ENCODE measurements at places on chromosomes 5 and 9.

GRCh38 chr5:171633776-171634470 lies 151.7 kb upstream of the SMIM23 start:
- DNase-seq, result no peak

GRCh38 chr9:106682420-106682819 lies 180.5 kb upstream of the ZNF462 start:
- DNase-seq, result no peak

GRCh38 chr5:143434261-143435209 lies 31.0 kb upstream of the NR3C1 start:
- DNase-seq, result no peak

DNA sequence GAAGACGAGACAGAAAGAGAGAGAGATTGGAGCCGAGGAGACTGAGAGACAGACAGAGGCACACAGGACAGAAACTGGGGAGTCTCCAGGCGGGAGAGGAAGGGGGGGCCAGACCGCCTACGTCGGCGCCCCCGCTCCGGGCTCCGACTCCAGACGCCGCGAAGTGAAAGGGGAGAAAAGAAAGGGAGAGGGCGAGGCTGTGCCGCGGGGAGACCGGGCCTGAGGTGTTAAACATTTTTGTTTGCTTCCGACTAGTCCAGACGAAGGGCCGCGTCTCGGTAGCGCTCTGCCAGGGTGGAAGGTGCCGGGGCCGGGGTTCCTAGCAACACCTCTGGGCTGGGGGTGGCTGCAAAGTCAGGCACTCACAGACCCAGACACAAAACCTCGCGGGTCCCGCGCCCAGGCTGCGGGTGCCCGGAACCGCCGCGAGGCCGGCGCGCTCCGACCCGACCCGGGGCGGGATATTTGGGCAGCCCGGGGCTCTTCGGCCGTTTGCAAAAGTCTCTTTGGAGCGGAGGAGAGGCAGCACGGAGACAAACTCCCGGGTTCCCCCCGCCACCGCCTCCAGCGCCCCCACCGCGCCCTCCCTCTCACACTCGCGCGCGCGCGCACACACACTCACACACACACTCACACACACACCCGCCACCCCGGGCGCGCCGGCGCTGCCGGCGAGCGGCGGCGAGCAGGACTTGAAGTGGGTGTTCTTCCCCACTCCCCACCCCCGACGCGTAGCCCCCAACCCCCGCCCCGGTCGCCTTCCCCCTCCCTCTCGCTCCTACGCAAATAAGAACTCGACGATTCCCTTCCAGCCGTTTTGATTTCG lies 626 bp upstream of the FST start:
- DNase-seq, result peak; percentile 79

DNA sequence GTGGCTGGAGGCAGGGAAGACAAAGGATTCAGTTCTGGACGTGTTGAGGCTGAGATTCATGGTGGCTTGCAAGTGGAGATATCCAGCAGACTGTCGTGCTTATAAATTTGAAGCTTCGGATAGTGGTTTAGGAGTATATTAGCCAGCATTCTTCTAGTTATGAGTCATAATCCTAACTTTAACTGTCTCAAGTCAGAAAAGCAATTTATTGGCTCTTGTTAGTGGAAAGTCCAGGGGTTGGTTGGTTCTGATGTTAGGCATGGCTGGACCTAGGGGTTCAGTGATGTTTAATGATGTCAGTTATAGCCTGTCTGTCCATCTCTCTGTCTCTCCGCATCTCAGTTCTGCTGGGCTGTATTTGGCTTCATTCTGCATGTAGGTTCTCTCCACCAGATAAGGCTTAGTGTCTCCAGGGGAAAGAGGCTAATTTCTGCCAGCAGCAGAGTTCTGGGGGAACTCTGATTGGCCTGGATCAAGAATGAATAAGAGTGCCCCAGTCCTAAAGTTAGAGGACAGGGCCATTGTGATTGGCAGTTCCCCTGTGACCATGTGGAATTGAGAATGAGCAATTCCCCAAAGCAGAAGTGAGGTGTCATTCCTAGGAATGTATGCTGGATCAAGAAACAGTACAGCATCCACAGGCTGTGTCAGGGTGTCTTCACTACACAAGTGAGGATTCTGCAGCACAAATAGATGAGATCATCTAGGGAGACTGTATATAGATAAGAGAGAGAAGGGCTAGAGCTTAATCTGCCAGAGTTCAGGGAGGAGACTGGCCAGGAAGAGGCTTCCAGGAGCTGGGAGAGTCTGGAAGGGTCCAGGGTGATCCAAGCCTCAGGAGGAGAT lies 72.9 kb upstream of the SHB start:
- DNase-seq, result peak; percentile 77

GRCh38 chr9:127611899-127612790 lies at the start of gene STXBP1:
STXBP1 (plus strand) TSS chr9:127612277; CDS start chr9:127612404, 127 bp downstream.
- peak; percentile 99 for DNase-seq

DNA sequence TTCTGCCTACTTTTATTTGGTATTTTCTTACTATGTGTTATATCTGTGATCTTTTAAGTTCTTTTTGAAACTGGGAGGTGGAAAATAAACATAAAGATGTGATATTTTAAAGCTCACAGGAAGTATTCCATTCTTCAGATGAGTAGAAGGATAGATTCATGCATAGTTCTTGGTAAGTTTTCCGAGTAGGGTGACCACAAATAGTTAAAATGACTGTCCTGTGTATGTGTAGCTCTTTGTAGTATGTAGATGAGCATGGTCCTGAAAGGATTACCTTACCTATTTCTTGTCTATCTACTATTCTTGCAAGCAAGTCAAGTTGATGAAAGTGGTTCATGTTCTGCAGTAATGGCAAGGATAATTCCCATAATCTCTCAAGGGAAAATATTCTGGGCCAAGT lies 47.7 kb downstream of the SRFBP1 start:
- no peak for DNase-seq

GRCh38 chr5:161094411-161094810 lies 242.4 kb upstream of the ATP10B start:
- no peak for DNase-seq

- DNase-seq, result no peak
Measured at GRCh38 chr5:121019106-121019505, 555.0 kb downstream of the PRR16 start.

DNA sequence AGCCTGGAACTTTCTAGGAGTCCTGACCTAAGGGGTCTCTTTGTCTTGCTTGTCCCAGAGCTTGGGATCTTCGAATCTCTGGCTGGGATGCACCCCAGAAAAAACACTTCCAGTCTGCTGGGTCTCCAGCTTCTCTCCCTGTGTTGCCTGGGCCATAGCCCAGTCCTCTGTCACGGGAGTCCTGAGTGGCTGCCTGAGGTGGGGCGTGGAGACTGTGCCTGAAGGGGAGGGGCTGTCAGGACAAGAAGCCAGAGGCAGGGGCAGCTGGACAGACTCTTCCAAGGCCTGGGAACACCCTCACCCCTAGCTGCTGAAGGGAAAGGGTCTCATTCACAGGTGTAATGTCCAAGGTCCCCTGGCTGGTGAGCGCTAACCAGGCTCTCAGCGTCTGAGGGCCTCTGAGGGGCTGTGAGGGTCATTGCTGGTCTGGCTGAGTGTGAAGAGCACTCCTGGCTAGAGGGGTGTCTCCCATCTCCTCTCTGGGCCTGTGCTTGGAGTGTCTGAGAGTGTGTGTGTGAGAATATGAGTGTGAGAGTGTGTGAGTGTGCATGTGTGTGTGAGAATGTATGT lies 20.4 kb upstream of the COL27A1 start:
- no peak for DNase-seq

DNA sequence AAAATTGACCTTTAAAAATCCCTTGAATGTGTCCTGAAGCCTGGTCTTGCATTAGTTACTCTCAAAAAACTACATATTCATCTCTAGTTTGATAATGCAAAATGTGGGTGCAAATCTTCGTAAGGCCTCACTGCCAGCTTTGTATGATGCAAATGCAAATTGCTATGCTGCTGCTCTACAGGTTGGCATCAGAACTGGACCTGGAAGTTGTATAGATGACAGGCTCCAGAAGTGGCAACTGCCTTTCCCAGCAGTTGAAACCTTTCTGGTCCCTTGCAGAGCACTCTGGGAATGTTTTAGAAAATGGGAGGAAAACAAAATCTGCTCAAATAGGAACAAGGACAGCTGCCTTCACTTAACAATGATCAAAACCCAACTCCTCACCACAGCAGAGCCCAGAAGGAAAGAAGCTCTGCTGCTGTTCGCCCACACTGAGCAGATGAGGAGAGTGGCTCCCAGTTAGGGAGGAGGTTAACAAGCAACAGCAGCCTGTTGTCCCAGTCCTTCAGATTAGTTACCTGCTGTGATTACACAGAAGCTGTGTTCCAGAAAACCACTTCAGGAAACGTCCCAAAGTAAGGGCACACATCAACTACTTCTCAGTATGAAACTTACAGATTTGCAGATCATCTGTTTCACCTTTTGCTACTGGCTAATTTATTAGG lies 93.5 kb downstream of the PLPP1 start:
- no peak for DNase-seq

DNA sequence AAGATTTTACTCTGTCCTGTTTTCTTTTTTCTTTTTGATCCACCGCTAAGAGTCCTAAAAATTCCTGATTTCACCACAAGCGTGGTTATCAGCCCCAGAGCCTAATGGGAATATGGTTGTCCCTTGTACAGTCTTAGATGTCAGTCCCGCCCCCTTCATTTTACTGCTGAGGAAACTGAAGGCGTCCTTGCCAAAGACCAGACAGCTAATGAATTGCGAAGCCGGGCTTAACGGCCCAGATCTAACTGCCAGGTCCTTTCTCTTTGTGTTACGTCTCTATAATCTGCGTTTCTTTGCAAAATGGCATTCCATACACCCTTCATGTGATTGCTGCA lies 497 bp downstream of the NSA2 start:
- DNase-seq, result peak; percentile 50

DNA sequence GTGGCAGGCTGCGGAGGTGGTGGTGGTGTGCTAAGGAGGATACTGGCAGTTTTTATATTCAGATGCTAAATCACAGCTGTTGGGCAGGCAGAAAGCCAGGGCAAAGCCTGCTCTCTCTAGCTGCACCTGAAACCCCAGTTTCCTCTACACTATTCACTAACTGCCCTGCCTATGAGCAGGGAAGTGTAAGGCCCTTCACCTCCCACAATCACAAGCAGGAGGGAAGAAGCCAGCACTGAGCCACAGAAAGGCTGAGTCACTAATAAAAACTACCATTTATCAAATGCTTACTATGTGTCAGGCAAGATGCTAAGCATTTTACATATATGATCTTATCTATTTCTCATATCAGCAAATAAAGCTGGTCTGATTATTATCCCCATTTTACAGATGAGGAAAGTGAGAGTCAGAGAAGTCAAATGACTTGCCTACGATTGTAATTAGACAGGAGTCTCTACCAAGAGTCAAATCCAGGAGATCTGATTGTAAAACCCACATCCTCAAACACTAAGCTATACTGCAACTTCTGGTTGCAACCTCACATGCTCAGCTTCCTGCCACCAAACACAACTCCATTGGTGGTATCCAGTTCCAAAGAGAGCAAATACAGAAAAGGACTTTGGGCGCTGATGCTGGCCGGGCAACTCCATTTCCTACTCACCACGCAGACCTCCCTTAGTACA lies 17.7 kb upstream of the IL6ST start:
- DNase-seq, result no peak

DNA sequence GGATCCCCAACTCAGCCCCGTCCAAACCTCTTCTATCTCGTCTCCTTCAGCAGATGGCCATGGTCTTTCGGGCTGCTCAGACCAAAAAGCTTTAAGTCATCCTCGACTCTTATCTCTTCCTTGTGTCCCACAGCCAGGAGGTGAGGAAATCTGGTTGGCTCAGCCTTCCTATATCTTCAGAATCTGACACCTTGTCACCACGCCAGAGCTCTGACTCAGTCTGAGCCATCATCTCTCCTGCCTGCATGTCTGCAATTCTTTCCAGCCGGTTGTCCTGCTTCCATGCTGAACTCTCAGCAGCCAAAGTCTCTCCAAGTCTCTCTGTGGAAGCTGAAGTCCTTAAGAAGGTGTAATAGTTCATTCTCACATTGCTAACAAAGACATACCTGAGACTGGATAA lies 419.3 kb upstream of the ADAMTS16 start:
- no peak for DNase-seq

- no peak for DNase-seq
Measured at GRCh38 chr9:116390303-116391228, 237.0 kb downstream of the PAPPA start.

DNA sequence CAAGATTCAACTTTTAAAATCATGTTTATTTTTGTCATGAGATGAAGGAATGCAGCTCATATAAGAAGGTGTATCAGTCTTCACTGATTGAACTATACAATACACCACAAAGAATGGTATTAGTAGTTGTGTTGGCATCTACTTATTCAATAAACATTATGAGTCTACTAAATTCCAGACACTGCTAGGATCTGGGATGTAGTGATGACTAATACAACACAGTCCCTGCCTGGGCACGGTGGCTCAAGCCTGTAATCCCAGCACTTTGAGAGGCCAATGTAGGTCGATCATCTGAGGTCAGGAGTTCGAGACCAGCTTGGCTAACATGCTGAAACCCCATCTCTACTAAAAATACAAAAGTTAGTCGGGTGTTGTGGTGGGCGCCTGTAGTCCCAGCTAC lies 171.4 kb upstream of the NFIB start:
- no peak for DNase-seq

DNA sequence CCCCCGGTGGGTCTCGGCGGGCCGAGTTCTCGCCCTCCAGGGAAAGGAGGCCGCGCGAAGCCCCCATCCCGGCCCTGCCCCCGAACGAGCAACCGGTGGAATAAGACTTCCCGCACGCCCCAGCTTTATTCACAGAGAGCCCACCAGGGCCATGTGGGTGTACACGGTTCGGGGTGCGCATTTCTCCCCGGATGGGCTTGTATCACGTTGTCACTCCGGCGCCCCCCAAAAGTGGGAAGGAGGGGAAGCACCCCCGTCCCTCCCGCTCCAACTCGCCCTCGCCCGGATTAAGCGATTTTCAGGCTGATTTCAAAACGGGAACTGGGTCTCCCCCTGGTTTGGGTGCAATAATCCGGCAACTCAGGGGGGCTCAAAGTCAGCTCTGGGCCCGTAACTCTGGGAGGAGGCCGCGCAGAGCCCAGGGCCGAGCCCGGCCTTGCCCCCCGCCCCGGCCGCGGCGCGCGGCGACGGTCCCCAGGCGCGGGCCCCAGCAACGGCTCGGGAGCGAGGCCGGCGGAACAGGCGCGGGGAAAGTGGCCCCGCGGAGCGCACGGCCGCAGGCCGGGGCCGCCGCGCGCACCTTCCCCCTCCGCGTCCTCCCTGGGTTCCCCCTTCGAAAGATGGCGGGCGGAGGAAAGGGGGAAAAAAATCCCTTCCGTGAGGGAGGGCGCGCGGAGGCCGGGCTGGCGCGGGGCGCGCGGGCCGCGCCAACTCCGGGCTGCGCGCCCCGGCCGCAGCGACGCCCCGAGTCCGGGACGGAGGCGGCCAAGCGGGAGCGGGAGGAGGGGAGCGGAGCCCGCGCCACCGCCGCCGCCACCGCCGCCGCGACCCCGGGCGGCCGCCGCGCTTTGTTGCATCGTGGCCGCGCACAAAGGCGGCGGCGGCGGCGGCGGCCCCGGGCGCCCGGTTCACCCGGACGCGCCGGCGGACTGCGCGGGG lies 644 bp downstream of the BRD3 start:
- peak; percentile 66 for DNase-seq

- no peak for DNase-seq
Measured at GRCh38 chr9:8715788-8716187, 916.2 kb upstream of the DMAC1 start.

Measured in GM03348 (cell line).